ENCODE measurements at places on chromosomes 11 and 22. TPM values are rescaled to one million over a fixed set of nuclear protein-coding genes. Genes with fewer than 3 reads are reported as not detected.
A peak's percentile ranks its signal among the peaks of the same experiment; 100 is the strongest.

OR51B6 gene
- not detected for total RNA-seq

DNA sequence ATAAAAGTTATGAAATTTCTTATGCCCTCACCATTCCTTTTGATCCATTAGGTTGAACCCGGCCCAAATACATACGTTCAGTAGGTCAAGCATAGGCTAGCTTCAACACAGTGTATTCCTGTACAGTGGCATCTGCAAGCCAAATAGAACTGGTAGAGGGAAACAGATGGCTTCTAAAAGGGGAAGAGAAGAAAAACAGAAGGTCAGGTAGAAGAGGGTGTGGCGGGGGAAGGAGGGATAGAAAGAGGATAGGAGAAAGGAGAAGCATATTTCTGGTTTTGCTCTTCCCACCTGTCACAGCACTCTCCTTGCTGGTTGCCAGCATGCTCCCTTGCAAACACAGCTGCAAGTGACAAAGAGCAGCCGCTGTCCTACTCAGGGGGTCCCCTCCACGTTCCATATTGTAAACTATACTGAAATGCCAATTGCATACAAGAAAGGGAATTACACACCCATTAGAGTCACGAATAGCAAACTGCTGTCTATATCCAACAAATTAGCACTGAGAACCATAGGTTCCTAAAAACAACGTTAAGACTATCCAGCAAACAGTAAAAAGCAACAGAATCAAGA, 71.8 kb downstream of the PHF21A start:
- H3K27me3 ChIP-seq: no peaks in the 10 kb centered on the region
- no peaks in the 10 kb centered on the region for H3K36me3 ChIP-seq
- no peak overlapping the region for H3K4me3 ChIP-seq
- no peaks in the 10 kb centered on the region for H3K4me1 ChIP-seq
- H3K27ac ChIP-seq: no peak overlapping the region

DNA sequence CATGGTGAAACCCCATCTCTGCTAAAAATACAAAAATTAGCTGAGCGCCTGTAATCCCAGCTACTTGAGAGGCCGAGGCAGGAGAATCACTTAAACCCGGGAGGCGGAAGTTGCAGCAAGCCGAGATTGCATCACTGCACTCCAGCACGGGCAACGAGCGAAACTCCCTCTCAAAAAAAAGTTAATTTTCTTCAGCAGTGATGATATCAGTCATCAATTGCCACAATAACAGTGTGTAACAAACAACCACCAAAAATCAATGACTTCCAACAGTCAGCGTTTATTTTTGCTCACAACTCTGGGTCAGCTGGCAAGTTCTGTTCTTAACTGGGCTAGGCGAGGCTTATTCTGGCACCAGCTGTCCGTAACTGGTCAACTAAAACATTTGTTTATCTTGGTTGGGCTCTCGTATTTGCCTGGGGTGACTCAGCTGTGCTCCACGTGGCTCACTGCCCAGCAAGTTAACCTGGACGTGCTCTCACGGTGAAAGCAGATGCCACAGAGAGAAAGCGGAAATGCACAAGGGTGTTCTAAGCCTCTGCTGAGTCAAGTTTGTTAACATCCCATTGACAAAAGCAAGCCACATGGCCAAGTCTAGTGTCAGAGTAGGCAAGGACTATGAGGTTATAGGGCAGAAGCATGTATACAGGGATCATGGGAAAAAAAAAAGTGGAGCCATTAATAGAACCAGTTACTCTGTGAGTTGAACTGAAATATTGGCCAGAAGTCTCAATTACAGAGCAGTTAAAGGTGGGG, 52.1 kb downstream of the LHFPL7 start:
- peaks cover 13% of the 10 kb centered on the region for H3K4me1 ChIP-seq
- no peaks in the 10 kb centered on the region for H3K27me3 ChIP-seq
- H3K36me3 ChIP-seq: no peaks in the 10 kb centered on the region
- no peak overlapping the region for H3K4me3 ChIP-seq
- peak; percentile 63 for DNase-seq

P2RY2 gene
- total RNA-seq: 10.4 TPM

- no peaks in the 10 kb centered on the region for H3K27me3 ChIP-seq
- no peak overlapping the region for H3K4me3 ChIP-seq
- no peak for DNase-seq
- no peaks in the 10 kb centered on the region for H3K36me3 ChIP-seq
- peaks cover 7% of the 10 kb centered on the region for H3K4me1 ChIP-seq
Observed at GRCh38 chr11:6594142-6594768, 9.2 kb downstream of the RRP8 start.

NECTIN1 gene
- 60.1 TPM for total RNA-seq

TECTA gene
- 0.41 TPM for total RNA-seq

Measured in Caco-2 (cell line).